ENCODE measurements at places on chromosomes 1 and 21.

GRCh38 chr1:163161841-163162240 lies 40.9 kb downstream of the RGS5 start:
- no peak for DNase-seq

- DNase-seq, result no peak
Observed at GRCh38 chr21:21750124-21750825, 752.1 kb downstream of the NCAM2 start.

DNA sequence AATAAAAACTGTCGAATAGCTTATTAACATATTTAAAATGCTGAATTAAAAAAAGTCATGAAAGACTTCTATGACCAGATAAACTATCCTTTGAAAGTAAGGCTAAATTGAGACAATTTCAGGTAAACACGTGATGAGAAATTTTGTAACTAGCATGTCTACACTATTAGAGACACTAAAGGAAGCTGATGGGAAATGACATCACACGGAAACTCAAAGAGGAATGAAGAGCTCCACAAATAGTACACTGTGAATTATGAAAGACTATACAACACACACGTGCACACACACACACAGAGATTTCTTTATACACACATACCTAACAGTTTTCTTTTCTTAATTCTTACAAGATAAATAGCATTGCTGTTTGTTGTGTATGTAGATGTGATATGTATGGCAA lies 70.9 kb upstream of the PLA2G4A start:
- DNase-seq, result no peak

DNA sequence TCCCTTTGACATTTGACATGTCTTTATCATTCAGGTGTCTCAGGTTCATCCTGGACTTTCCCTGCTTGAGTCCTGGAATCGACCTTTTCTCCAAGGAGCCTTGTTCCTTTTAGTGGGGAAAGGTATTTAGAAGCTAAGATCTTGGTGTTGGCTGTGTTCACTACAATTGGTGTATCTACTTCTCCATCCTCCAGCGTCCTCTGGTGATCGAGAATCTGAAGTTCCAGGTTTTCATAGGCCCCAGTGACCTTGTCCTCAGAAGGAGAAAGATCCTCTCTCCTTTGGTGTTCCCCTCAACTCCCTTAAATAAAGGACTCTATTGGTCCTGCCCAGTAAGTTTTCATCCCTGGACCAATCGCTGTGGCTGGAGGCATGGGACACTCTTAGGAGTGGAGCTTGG lies 22.1 kb downstream of the MROH7 start:
- DNase-seq, result no peak

GRCh38 chr21:32653326-32653901 lies 41.2 kb upstream of the CFAP298 start:
- DNase-seq, result no peak

DNA sequence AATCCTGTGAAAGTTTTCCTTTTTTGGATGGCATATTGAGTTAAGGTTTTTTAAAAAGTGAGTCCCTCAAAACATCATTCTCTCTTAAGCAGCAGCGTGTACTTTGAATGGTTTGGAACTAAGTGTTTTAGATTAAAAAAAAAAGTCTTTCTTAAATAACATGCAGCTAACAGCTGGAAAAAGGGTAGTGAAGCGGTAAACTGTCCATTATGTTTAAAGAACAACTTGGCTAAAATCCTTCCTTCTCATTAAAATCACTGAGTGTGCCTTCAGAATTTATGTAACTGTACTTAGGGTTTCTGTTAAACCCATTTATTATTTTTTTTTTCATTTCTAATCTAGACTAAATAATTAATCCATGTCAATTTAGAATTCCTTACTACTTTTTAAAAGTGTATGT lies 254.2 kb upstream of the ADAMTS5 start:
- DNase-seq, result no peak

Measured in left cardiac atrium (tissue), 4 donors.